ENCODE measurements at places on chromosomes 11 and 22.

DNA sequence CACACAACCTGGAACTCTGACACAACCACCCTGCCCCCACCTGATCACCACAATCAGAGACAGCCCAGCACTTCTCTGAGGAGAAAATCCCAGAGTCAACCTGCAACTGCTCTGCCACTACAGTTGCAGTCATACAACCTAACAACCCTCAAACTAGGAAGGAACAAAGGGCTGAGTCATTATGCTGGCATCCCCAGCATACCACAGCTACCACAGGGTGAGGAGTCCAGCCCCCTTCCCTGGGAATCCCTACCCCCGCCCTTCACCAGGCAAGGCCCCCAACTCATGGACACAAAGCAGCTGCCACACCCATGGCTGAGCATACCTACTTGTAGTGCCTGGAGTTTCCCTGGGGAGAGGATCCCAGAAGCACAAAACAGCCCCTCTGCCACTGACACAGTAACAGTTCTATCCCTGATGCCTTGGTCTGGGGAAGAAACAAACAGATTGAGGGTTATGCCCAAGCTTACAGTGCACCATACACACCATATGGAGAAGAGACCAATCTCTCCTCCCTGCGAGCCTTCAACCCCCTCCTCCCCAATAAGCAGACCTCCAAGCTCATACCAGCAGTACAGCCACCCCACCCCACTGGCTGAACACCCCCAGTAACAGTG lies 68.5 kb upstream of the C11orf58 start:
- DNase-seq, result no peak

DNA sequence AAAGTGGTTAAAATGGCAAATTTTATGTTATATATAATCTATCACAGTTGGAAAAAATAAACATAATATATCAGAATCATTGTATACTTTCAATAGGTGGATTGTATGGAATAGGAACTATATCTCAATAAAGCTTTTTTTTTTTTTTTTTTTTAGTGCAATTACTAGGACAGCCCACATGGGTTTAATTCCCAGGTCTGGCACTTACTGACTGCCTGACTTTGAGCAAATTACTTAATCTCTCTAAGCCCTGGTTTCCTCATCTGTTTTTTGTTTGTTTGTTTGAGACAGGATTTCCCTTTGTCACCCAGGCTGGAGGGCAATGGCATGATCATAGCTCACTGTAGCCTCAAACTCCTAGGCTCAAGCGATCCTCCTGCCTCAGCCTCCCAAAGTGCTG lies 26.1 kb upstream of the BAIAP2L2 start:
- no peak for DNase-seq

GRCh38 chr11:18844753-18845367 lies 53.3 kb upstream of the PTPN5 start:
- no peak for DNase-seq

DNA sequence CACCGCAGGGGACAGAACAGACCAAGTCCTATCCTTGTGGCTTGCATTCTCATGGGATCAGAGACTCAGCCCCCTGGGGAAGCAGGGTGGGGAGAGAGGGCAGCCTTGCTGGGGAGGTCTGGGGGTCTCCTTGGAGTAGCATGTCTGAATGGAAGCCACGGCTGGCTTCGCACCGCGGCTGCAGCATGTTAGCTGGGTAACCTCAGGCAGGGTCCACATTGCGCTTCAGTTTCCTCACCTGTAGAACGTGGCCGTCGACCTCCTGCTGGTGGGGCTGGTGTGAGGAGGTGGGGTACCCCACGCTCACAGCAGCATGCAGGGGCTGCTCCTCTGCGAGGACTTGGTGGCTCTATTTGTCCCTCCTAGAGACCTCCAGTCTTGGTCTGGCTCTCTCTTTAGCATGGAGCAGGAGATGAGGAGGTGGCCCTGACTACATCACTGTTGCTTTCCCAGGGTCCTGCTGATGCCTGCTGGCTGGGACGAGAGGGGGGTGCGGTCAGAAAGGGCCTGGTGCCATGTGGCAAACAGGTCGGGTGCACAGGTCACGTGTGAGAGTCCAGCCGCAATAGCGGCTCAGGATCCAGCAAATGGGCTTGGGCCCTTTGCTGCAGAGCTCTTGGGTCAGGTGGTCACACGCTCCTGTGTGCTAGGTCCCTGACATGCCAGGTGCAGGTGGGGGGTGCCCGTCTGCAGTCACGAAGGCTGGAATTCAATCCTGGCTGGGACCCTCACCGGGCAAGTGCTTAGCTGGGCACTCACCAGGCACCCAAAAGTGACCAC lies 35.4 kb upstream of the SMIM38 start:
- no peak for DNase-seq

GRCh38 chr22:23773483-23774113 lies 949 bp downstream of the MMP11 start:
- DNase-seq, result no peak

DNA sequence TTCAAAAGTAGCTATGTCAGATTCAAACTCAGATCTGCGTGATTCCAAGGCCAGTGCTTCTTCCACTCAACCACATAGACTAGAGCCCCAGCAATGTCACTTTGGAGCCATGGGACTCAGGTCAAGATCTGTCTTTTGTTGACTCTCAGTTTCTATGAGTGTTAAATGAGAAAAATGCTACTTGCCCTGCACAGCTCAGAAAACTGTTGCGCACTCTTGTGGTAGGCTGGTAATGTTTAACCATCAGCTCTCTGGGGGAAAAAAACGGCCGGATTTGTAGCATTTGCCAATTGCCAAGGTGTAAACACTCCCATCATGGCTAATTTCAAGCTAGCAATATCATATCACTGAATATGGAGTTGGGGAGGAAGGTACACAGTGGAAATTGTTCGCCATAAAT lies 328.1 kb upstream of the SYN3 start:
- no peak for DNase-seq

DNA sequence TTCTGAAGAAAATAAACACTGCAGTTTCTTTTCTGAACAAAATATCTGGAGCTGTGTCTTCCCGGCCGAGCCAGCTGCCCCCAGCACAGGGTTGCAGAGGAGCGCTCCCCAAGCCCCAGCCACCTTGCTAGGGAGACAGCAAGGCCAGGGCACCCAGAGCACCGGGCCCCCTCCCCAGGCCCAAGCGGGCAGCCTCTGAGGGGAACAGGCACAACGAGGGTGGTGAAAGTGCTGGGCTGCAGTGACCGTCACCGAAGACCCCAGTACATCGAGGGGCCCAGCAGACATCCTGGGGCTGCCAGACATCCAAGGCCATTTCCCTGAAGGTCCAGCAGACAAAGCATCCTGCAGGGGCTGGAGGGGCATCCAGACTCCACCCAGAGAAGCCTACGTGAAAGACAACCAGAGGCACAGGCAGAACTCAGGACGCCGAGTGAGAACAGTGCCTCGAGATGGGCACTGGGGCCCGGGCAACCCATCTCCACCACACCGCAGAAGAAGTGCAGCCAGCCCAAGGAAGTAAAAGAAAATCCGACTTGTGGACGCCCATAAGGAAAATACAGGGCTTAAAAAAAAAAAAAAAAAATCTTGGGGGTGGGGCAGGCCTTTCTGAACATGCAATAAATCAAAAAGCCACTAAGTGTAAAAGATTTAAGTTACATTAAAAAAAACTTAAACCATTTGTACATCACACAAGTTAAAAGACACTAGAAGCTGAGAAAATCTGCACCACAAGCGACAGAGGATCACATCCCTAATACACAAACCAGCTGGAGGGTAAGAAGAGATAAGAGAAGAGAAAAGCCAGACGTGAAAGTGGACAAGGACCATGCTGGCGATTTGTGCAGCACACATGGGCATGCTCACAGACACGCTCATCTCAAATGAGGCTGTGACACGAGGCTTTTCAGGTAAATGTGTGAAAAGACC lies 36.0 kb upstream of the COMT start:
- DNase-seq, result no peak

GRCh38 chr11:86623041-86623621 lies 49.3 kb downstream of the ME3 start:
- no peak for DNase-seq

- no peak for DNase-seq
Measured at GRCh38 chr22:19352766-19353165, 61.2 kb upstream of the CLTCL1 start.

DNA sequence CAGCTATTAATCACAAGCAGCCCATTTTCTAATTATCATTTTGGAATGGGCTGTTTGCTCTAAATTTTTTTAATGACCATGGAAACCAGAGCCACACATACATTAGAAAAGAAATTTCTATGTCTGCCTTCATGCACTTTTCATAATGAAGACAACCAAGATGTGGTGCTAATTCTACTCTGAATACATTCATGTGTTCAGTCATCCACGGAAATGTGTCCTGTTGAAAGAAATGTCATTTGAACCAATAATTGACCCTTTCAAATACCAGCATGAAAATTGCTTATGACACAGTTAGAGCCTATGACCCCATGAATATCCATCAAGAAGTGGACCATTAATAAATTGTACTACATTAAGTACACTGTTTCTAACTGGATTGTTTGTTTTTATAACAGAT lies 99.7 kb upstream of the KCNA4 start:
- DNase-seq, result no peak

DNA sequence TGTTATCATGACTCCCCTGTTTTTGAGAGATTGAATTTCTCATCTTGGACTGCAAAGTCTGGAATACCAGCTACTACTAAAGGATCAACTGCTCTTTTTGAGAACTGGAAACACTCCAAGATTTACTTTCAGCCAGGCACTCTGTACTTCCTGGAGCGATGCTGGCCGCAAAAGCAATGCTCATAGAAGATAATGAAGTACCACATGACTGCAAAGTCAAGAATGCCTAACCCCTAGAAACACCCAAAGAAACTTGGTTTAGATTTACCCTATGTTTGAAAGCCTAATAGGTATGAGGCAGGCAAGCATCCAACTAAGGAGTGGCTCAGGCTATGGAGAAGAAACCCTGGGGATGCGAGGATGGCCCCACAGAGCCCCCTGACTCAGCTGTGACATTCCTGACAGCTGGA lies 47.7 kb upstream of the ARHGAP20 start:
- DNase-seq, result no peak

GRCh38 chr11:103016031-103016430 lies 60.5 kb upstream of the MMP13 start:
- no peak for DNase-seq

DNA sequence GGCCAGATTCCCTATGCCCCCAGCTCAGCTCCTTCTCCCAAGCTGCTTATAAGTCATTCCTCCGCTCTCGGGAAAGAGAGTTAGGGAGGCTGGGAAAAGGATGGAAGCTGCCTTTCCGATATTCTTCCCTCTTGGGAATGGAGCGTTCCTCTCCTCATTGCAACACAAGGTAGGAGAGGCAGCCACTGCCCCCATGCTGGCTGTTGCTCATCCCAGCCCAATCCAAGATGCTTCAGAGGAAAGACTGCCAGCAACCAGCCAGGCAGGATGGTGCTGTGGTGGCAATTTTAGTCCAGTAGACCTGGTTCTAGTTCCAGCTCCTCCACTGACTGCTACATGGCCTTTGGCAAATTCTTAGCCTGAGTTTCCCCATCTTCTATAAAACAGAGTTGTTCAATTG lies 13.7 kb upstream of the C11orf96 start:
- no peak for DNase-seq

DNA sequence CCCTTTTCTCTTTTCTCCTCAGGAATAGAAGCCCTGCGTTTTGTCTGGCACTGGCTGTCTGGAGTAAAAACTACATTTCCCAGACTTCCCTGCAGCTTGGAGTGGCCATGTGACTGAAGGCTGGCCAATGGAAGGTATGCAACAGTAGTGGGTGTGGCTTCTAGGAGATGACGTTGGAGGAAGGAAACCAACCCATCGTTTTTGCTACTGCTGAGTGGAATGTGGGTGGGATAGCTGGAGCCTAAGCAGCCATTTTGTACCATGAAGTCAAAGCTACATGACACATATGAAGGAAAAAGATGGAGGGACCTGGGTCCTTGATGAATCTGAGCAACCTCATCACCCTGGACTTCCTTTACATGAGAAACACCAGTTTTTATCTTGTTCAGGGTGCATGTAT lies 19.6 kb downstream of the FGF3 start:
- no peak for DNase-seq

DNA sequence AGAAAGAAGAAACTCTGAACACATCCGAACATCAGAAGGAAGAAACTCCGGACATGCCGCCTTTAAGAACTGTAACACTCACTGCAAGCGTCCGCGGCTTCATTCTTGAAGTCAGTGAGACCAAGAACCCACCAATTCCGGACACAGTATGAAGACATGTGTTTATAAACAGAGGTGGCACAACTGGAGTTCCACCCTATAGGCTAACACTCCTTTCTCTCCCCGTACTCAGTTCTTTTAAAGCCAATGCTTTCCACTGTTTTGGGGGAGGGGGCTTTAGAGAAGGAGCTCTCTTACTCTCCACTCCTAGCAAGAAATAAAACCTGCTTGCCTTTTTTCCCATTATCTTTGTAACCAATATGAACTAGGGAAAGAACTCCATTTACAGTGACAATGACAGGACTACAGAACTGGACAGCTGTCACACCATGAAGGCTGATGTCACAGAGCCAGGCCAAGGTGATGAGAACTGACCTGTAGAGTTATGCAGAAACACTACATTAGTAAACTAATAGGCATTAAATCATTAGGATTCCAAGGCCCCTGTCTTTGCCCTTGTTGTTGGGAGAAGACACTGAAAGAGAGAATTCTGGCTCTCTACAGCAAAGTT lies 733 bp downstream of the TRIM5 start:
- no peak for DNase-seq

DNA sequence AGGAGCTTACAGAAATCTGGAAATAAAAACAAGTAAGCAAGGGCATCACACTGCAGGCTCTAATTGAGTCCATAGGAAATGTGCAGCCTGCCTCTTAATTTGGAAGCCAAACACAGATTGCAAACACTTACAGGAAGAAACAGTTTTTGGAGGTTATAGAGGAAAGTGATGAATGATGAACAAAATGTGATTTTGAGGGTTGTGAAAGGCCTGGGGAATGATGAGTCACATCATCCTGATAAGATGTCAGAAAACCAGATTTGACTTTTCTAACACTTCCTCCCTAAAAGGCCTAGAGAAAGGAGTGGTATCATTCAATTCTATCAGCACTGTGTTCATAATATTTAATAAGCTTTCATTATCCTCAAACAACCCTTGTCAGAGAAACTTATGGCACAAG lies 96.6 kb upstream of the POU2AF2 start:
- no peak for DNase-seq

DNA sequence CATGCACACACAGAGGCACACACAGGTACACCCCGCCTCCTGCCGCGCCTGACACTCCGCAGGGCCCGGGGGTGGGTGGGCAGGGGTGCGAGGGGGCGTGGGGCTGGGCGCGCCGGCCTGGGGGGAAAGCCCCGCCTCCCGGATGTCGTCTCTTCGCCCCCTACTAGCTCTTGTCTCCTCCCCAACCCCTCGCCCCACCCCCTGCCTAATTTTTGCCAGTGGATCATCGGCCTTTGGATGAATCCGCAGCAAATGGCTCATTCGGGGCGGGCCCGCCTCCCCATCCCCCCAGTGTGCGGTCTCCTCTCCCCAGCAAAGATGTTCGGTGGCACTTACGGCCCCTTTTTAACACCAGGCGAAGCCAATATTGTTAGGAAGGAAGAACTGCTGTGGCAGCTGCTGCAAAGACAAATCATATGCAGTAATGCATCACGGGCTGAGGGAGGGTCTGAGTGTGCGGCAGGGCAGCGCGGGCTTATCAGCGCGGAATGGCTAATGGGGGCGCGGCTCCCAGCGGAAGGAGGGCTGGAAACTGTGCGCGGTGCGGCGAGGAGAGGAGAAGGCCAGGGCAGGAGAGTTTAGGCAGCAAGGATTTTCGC lies 13.4 kb upstream of the NECTIN1 start:
- DNase-seq, result no peak

GRCh38 chr22:48091060-48091650 lies 1328.7 kb downstream of the TBC1D22A start:
- DNase-seq, result no peak
